ENCODE measurements at places on chromosomes 11 and 22. TPM values are rescaled to one million over a fixed set of nuclear protein-coding genes. Genes with fewer than 3 reads are reported as not detected.

- no peak overlapping the region for H3K27ac ChIP-seq
- no peaks in the 10 kb centered on the region for H3K4me1 ChIP-seq
- H3K36me3 ChIP-seq = no peaks in the 10 kb centered on the region
- H3K27me3 ChIP-seq = no peaks in the 10 kb centered on the region
These were observed 331.4 kb downstream of the DLG2 start for GRCh38 chr11:85295694-85296271.

Gene OR8G5
- not detected for total RNA-seq

DNA sequence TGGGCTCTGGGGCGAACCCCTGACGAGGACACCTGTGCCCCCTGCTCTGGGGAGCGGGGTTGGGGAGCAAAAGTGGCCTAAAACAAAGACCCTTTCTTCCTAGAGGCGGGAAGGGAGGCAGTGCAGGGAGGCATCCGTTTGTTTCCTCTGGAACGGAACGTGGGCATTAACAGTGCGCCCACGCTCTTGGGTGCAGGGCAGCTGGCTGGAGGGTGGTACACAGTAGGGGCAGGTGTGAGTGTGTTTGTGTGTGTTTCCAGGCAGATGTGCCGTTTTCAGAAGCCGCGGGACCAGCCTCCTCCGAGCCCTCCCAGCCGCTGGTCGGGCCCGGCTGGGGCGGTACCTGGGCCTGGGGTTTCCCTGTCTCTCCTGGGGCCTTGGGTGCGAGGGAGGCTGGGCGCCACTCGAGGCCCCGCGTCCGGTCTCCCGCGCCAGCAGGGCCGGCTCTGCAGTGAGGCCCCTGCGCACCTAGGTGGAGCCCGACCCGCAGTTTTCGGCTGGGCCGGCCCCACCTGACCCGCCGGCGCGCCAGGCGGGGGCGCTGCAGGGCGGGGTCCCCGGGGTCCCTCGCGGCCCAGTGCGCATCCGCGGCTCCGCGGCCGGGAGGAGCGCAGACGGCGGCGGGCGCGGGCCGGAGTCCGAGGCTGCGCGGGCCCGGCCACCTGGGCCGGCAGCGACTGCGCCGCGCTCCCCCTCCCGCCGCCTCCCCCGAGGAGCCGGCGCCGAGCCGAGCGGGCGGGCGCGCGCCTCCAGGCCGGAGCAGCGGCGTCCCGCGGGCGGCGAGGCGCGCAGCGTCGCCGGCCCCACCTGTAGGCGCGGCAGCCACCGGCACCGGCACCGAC is 1252.7 kb downstream of the BRD1 start:
- H3K27me3 ChIP-seq = no peaks in the 10 kb centered on the region
- no peaks in the 10 kb centered on the region for H3K36me3 ChIP-seq
- H3K27ac ChIP-seq = no peak overlapping the region
- no peaks in the 10 kb centered on the region for H3K4me1 ChIP-seq
- DNase-seq = peak; percentile 41

DNA sequence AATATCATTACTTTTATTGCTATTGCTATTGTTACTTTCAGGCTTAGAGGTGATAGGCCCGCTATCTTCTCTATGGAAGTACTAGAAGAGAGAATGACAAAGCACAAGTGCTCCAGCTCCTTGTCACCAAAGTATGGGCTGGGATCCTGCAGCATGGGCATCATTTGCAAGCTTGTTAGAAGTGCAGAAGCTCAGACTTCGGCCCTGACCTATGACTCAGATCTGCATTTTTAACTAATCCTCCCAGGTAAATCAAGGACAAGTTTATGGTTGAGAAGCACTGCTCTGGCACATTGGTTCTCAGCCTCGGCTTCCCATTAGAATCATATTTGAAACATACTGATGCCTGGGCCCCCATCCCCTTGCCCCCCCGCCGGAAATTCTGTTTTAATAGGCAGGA is 8.6 kb upstream of the ENDOD1 start:
- no peaks in the 10 kb centered on the region for H3K36me3 ChIP-seq
- H3K27me3 ChIP-seq = no peaks in the 10 kb centered on the region
- no peak for DNase-seq
- no peak overlapping the region for H3K27ac ChIP-seq

- H3K4me1 ChIP-seq = peaks cover 13% of the 10 kb centered on the region
- H3K27ac ChIP-seq = no peak overlapping the region
- no peak overlapping the region for H3K4me3 ChIP-seq
- no peaks in the 10 kb centered on the region for H3K27me3 ChIP-seq
These were observed 143.6 kb downstream of the NCAM1 start for GRCh38 chr11:113104691-113105251.

GRCh38 chr11:120067438-120068113 is 70.3 kb downstream of the TRIM29 start:
- H3K27me3 ChIP-seq = peaks cover 20% of the 10 kb centered on the region
- DNase-seq = no peak
- H3K4me1 ChIP-seq = no peaks in the 10 kb centered on the region
- no peak overlapping the region for H3K27ac ChIP-seq
- H3K36me3 ChIP-seq = no peaks in the 10 kb centered on the region
- H3K4me3 ChIP-seq = no peak overlapping the region

Gene PDGFD
- total RNA-seq = 1.2 TPM

GRCh38 chr11:111591187-111591960 is 10.9 kb upstream of the SIK2 start:
- H3K36me3 ChIP-seq = no peaks in the 10 kb centered on the region
- no peaks in the 10 kb centered on the region for H3K4me1 ChIP-seq
- H3K27ac ChIP-seq = no peak overlapping the region
- H3K27me3 ChIP-seq = no peaks in the 10 kb centered on the region

DNA sequence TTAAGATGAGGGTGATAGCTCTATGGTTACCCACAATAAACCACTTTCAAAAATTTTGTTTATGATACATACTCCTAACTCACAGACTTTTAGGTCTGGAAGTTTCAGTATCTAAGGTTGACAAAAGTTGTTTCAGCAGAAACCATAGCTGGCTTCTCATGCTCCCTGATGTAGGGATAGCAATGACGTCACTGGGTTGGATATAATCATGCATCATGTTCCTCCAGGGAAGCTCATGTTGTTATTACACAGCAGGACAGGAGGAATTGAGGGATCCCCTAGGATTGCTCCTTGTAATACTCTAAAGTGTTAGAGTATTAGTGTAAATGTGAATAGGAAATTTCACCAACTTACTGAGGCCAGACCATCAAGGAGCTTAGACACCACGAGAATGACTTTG is 23.6 kb downstream of the APOL3 start:
- no peaks in the 10 kb centered on the region for H3K36me3 ChIP-seq
- no peaks in the 10 kb centered on the region for H3K27me3 ChIP-seq
- H3K4me3 ChIP-seq = no peak overlapping the region
- no peak overlapping the region for H3K27ac ChIP-seq
- H3K4me1 ChIP-seq = no peaks in the 10 kb centered on the region
- DNase-seq = no peak

- H3K27me3 ChIP-seq = no peaks in the 10 kb centered on the region
- no peaks in the 10 kb centered on the region for H3K4me1 ChIP-seq
- no peak for DNase-seq
These were observed 47.7 kb upstream of the DKK3 start for GRCh38 chr11:12056119-12056518.

Gene TCN1
- 0.44 TPM for total RNA-seq

Measured in psoas muscle (tissue), 8 donors.